ENCODE measurements at places on chromosomes 2 and 18. TPM values are rescaled to one million over a fixed set of nuclear protein-coding genes. Genes with fewer than 3 reads are reported as not detected.

DNA sequence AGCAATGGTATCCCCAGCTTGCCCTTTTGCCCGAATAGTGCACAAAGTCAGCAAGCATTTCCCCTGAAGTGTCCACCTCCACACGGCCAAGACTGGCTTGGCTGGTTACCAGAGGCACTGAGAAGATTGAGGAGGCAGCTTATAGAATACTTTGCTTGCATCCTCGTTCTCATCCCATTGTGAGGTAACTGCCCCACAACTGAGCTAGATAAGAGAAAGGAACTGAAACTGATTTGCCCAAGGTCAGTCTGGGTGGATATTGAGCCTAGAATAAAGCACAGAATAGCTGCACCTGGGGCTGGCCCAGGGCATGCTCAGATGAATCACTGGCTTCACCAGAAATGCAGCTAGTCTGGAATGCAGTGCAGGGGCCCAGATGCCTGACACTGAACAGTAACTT, 32.7 kb upstream of the MAP4K3 start:
- no peak for DNase-seq

GRCh38 chr2:109173311-109174171, 44.5 kb downstream of the SH3RF3 start:
- DNase-seq = no peak

- no peak for DNase-seq
Observed at GRCh38 chr2:215352602-215353001, 40.7 kb downstream of the ATIC start.

- DNase-seq = no peak
Observed at GRCh38 chr18:2360861-2361260, 210.4 kb downstream of the METTL4 start.

GRCh38 chr18:56962322-56962721, 184.6 kb upstream of the BOD1L2 start:
- no peak for DNase-seq

- DNase-seq = no peak
Observed at GRCh38 chr2:219452361-219453317, 18.0 kb downstream of the SPEG start.

DNA sequence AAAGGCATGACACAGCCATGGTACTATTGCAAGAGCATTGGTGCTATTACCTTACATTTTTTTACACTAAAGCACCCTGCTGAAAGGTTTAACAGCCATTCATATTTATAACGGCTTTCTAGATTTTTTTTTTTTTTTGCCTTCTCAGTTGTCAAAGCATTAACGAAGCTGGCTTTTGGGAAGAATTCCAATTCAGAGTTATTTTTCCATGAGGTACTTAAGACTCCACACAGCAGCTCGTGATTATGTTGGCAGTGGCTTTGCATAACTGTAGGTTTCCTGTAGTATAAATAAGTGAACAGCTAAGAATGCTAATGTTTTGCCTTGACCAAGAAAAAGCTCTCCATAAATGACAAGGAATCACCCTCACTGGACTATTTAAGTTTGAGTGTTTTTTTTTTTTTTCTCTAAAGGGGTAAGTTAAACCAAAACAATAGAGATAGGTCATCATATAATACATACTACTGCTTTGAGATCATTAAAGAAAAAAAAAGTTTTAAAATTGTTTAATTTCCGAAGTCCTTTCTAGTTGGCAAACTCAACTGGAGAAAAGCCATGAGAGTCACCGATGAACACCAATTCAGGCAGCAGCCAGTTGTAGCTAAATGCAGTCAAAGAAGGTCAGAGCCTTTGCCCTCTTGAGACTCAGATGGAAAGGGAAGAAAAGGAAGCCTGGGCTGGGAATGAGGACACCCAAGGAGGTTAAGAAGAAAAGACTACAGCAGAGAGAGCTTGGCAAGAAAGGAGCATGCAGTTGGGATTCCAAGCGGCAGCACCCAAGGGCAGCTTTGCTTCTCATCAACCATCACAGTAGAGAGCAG, 187.4 kb upstream of the NCKAP5 start:
- DNase-seq = no peak

GRCh38 chr2:121242976-121243375, 42.0 kb downstream of the TFCP2L1 start:
- no peak for DNase-seq

GRCh38 chr2:172513935-172514586, 41.8 kb upstream of the PDK1 start:
- DNase-seq = no peak

DNA sequence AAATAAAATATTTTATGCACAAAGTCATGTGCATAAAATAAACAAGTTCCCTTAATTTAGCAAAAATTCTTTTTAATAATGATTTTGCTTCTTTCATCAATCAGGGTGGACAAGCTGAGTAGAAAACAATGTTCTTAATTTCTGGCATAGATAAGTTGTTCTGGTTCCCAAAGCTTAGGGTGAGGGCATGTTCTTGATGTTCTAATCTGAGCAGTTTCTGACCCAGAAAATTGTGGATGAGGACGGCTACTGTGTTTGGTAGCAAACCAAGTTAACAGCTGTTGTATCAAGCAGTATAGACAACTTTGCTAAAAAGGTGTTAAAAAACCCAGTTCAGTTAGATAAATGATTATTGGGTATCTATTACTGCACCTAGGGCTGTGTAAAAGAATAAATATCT, 158.9 kb downstream of the PDE1A start:
- no peak for DNase-seq

DNA sequence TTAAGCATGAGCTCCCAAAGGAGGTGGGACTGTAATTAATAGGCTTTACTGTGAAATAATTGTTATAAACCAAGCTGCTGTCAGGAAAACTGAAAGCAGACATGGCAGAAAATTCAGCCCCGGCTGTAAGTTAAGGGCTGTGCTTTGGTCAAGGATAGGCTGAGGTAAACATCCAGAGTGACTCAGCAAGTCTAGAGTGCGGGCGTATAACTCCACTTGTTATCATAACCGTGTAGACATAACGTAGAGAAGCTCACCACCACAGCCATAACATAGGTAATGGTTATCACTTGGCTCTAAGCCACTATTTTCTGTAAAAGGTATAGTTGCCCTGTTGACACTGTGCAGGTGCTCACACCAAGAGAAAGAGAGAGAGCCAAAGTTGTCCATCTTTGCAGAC, 316.8 kb downstream of the DCDC2C start:
- no peak for DNase-seq

- no peak for DNase-seq
Observed at GRCh38 chr18:14916181-14916580, 168.2 kb downstream of the ANKRD30B start.

GRCh38 chr18:36461551-36461987, 164.1 kb downstream of the FHOD3 start:
- DNase-seq = no peak

GRCh38 chr2:70247364-70248180, 856 bp downstream of the TIA1 start:
- no peak for DNase-seq

DNA sequence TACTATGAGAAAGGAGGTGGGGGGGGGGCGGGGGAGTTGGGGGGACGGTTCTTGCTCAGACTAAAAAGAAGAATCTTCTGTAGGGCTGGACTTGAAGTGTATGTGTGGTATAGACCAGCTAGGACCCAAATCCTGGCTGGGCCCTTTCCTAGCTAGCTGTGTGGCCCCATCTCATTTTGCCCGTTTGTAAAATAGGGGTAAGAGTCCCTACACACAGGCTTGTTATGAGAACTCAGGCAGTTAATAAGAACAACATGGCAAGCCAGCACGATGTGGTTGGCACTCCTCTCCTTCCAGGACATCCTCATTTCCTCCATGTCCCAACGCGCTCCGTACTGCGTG, 1.1 kb downstream of the EVA1A start:
- DNase-seq = no peak

DNA sequence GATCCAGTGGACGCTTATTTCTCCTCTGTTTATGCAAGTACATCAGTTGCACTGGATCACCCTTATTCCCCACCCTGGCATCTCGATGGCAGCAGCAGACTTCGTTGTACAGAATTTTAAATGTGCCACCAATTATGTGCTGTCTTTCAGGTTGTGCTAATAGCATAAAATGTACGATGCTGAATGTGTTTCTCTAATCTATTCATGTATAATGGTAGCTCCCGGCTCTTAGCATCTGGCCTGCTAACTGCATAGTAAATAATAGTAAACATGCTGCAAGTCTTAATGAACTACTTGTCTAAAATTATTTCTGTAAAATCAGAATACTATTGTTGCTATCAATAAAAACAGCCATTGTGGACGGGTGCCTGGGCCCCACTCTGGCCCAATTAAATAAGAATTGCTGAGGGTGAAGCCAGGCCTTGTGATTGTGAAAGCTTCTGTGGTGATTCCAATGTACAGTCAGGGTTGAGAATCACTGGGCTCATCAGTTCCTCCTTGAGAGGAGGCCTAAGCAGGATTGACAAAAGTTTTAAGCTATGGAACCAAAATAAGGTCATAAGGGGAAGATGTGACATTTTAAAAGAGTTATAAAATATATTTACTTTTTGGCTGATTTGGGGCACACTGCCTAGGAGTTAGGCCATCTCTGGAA, 14.4 kb upstream of the MYO3B start:
- DNase-seq = no peak

DNA sequence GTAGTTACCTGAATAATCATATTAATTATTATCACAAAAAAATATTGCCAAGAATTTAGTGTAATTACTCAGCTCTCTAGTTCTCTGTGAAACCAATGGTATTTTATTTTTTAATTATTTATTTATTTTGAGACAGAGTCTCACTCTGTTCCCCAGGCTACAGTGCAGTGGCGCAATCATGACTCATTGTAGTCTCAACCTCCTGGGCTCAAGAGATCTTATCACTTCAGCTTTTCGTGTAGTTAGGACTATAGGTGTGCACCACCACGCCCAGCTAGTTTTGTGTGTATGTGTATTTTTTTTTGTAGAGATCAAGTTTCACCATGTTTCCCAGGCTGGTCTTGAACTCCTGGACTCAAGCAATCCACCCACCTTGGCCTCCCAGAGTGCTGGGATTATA, 440.4 kb upstream of the CDH20 start:
- no peak for DNase-seq

GRCh38 chr2:141582213-141582612, 548.6 kb downstream of the LRP1B start:
- no peak for DNase-seq

GRCh38 chr2:101788995-101789970, 91.8 kb downstream of the MAP4K4 start:
- DNase-seq = no peak

DNA sequence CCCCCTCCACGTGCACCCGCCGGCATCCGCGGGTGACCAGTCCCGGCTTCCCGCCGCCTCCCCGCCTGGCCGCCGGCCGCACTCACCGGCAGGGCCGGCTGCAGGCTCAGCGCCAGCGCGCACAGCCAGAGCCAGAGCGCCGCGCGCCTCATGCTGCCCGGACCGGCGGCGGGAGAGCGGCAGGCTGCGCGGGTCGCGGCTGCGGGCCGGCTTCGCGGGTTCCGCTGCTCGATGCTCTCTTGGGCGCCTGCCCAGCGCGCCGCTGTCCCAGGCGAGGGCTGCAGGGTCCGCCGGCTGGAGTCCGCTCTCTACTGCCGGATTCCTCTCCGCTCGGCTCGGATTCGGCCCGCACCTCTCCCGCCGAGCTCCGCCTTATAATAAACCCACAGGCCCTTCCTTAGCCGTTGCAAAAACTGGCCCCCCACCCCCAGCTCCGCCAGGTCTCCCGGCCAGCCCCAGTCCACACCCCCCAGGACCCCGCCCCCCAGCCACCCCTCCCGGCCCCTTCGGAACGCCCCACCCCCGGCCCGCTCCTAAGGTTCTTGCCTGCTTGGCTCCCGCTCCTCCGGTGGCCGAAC, at the start of gene SDC1:
Gene SDC1, minus strand, starts transcription at position 415 of the 578 bp plus-strand sequence. Its CDS starts 263 bp downstream, at position 152.
- DNase-seq = no peak

GRCh38 chr18:73896685-73897084, 250.9 kb downstream of the FBXO15 start:
- no peak for DNase-seq

- no peak for DNase-seq
Observed at GRCh38 chr18:30352551-30353168, 689.9 kb downstream of the DSC3 start.

LYG2 gene
- not detected for total RNA-seq

SLC38A11 gene
- total RNA-seq = not detected

CARF gene
- total RNA-seq = 1.2 TPM

PLEKHH2 gene
- 0.16 TPM for total RNA-seq

DLX1 gene
- not detected for total RNA-seq

SP5 gene
- total RNA-seq = not detected

ECEL1 gene
- total RNA-seq = 0.20 TPM

FAM237A gene
- not detected for total RNA-seq

DNAH7 gene
- total RNA-seq = not detected
